ENCODE measurements at places on chromosomes 7 and 10. TPM values are rescaled to one million over a fixed set of nuclear protein-coding genes. Genes with fewer than 3 reads are reported as not detected.

- no peaks in the 10 kb centered on the region for H3K27me3 ChIP-seq
- H3K36me3 ChIP-seq: peaks cover 29% of the 10 kb centered on the region
- H3K4me3 ChIP-seq: no peak overlapping the region
- H3K4me1 ChIP-seq: peaks cover 3% of the 10 kb centered on the region
Observed at GRCh38 chr7:108314049-108314448, 142.2 kb downstream of the NRCAM start.

The DNAJC12 gene
- total RNA-seq: not detected

GRCh38 chr7:104956753-104957450 lies 57.1 kb upstream of the KMT2E start:
- peaks cover 9% of the 10 kb centered on the region for H3K4me1 ChIP-seq
- DNase-seq: no peak
- peak overlapping the region; percentile 80 for H3K27ac ChIP-seq
- no peaks in the 10 kb centered on the region for H3K27me3 ChIP-seq

The MRLN gene
- not detected for total RNA-seq

DNA sequence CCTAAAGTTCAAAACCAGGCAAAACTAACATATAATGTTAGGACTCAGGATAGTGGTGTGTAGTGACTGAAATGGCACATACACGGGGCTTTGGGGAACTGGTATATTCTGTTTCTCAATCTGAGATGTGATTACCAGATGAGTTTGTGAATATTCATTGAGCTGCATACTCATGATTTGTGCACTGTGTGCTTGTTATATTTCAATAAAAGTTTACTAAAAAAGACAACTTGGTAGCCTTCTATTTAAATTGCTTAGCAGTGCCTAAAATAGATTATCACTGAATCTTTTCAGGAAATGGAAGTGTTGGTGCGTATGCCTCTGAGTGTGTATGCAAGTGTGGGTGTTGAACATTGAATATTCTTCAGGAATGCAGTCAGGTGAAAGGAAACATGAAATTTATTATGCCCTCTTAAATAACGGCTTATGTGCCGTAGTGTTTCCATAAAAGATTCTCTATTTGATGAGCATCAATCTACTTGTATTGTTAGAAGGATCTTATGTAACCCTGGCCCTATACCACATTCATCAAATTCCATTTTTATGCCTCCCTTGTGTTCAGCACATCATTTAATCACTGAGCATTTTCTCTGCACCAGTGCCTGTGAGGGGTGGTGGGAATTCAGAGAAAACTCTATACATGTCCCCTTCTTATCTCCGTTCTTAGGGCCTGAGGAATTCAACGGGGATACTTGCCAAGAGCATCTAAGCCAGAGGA lies 82.6 kb upstream of the AUTS2 start:
- H3K36me3 ChIP-seq: no peaks in the 10 kb centered on the region
- no peak for DNase-seq
- no peak overlapping the region for H3K4me3 ChIP-seq
- H3K4me1 ChIP-seq: no peaks in the 10 kb centered on the region

- H3K27ac ChIP-seq: no peak overlapping the region
- no peak overlapping the region for H3K4me3 ChIP-seq
- no peaks in the 10 kb centered on the region for H3K27me3 ChIP-seq
- H3K36me3 ChIP-seq: peaks cover 8% of the 10 kb centered on the region
Observed at GRCh38 chr10:10256860-10257259, 760.8 kb upstream of the CELF2 start.

GRCh38 chr7:816300-816750 lies 16.0 kb upstream of the SUN1 start:
- H3K4me1 ChIP-seq: peaks cover 64% of the 10 kb centered on the region
- no peak overlapping the region for H3K27ac ChIP-seq
- H3K4me3 ChIP-seq: peak overlapping the region; percentile 88
- H3K27me3 ChIP-seq: no peaks in the 10 kb centered on the region
